ENCODE measurements at places on chromosomes 7 and 10. TPM values are rescaled to one million over a fixed set of nuclear protein-coding genes. Genes with fewer than 3 reads are reported as not detected.

The GSAP gene
- 4.1 TPM for polyA plus RNA-seq

The TMEM225B gene
- 0.10 TPM for polyA plus RNA-seq

The ANKRD22 gene
- polyA plus RNA-seq: 0.43 TPM

The CRPPA gene
- polyA plus RNA-seq: 1.4 TPM

The CALML3 gene
- polyA plus RNA-seq: not detected

Measured in liver (tissue), 10 donors.